NCI-H2081 (cell line): ENCODE measurements at places on chromosomes 7 and 10.
A peak's percentile ranks its signal among the peaks of the same experiment; 100 is the strongest.

- no peak for DNase-seq
Observed at GRCh38 chr10:20948686-20949327, 51.7 kb upstream of the NEBL start.

DNA sequence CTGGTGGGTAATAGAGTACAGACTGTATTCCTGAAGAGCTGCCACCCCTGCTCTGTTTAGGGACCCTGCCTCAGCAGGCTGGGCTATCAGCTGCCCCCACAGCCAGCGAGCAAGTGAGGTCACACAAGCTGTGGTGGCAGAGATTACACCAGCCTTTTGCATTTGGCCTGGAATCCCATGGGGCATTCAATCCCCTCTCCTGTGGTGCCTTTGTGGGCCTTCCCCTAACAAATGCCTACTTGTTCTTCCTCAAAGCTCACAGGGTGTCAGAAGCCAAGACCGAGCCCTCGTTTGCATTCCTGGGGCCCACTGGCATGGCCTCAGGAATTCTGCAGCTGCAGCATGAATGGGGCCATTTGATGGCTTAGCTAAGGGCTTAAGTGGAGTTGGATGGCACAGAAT lies 212.7 kb upstream of the PHYHIPL start:
- no peak for DNase-seq

DNA sequence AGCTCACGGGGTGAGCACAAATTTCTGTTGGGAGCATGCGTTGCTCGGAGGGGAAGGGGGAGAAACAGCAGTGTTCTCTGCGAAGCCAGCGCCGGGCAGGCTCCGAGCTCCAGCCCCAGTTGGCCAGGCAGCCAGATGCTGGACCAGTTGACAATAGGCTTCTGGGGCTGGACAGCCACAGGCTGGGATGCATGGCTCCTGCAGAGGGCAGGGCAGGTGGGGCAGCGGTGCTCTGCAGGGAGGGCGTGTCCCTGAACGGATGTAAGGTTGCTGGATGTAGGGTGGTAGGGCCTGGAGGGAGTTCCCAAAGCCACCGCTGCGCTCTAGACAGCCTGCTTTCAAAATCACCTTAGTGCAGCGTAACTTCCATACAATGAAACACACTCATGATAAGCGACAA lies 574.9 kb downstream of the GLRX3 start:
- DNase-seq, result no peak

DNA sequence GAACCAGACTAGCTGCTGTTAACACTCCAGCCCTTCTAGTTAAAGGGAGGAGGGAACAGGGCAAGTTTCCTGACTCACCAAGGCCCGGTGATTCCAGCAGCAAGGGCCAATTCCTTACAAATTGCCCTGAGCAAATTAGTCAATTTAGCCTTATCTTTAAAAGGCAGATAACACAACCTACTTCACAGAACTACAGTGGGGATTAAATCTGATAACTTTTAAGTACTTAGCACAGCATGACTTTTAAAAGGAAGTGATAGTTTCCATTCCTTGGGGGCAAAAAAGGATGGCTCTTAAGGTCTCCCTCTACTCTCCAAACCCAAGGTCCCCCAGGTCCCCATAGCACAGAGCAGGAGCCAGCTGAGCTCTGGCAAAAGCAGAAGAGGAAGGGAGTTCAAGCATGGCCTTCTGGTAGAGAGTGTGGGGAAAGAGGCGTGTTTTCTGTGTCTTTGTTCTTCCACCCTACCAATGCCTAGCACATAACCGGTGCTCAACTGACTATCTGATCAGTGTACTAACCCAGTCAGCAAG lies 4.0 kb downstream of the CDCA7L start:
- no peak for DNase-seq

- DNase-seq, result no peak
Observed at GRCh38 chr7:150569245-150569955, 2.2 kb downstream of the GIMAP4 start.

DNA sequence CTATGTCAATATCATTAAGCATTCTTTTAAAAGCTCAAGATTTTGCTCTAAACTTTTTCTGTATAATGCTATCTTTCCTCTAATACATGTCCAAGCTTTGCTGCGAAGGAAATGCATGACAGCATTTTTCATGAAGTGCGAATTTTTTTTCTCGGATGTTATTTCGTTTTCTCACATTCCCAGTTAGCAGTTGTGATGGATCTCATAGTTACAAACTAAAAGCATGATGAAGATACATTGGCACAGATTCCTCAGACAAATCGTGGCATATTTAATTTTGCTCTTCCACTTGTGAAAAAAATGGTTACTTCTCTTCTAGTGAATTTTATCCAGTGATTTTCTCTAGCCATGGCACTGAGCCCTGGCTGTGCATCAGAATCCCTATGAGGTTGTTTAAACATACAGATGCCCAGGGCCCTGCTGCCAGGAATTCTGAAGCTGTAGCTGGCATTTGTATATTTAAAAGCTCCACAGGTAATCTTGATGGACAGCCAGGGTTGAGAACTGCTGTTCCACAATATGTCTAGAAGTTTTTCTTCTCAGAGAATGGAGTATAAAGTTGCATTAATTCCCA lies 299.8 kb upstream of the NEBL start:
- DNase-seq, result no peak

- no peak for DNase-seq
Observed at GRCh38 chr10:122557516-122557915, 3.0 kb upstream of the DMBT1 start.

DNA sequence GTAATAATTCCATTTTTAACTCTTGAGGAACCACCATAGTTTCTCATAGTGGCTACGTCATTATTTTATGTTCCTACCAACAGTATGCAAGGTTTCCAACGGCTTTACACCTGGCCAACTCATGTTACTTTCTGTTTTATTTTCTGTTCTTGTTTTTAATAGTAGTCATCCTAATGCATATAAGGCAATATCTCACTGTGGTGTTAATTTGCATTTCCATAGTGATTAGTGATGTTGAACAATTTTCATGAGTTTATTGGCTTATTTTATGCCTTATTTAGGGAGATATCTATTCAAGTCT lies 465.5 kb upstream of the KLF6 start:
- DNase-seq, result no peak

DNA sequence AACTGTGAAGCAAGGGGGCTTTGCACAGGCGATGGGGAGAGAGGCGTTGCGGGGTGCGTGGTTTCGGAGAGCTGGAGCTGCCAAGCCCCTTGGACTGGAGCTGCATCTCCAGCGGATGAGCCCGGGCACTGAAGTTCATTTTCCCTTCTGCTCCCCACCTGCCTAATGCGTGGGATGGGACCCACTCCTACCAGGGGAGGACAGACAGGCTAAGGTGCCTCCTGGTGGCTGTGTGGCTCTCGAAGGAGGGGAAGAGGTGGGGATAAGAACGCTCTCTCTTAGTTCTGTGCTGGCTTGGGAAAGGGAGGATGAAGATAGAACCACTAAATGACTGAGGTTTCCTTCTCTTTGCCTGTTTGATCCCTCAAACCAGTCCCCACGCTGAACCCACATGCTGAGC lies 177.6 kb upstream of the PITRM1 start:
- DNase-seq, result no peak

DNA sequence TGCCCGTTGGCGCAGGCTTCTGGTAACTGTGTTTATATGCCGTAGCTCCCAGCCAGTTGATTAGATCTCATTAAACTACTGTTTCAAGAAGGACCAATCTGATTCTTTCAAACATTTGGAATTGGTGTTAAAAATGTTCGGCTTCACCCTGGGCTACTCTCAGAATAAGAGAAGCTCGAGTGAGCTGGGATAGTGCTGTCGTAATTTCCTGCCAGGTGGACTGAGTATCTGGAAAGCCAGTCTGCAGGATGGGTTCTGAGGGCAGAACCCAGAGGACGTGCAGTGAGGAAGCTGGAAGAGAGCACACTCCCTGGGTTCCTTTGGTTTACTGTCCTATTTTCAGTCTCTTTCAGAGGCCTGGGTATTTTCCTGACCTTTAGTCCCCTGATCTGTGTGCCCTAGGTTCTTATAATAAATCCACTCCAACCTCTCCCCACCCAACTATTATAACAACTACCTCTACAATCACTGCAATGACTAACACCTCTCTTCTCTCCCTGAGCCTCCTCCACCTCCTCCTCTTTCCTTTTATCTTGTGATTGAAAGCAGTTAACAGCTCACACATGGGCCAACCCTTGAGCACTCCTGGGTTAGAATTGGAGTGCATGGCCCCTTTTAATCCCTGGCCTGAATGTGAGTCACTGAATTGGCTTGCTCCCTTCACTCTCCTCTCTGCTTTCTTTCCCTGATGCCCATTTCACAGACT lies 63.0 kb downstream of the AOAH start:
- DNase-seq, result no peak

DNA sequence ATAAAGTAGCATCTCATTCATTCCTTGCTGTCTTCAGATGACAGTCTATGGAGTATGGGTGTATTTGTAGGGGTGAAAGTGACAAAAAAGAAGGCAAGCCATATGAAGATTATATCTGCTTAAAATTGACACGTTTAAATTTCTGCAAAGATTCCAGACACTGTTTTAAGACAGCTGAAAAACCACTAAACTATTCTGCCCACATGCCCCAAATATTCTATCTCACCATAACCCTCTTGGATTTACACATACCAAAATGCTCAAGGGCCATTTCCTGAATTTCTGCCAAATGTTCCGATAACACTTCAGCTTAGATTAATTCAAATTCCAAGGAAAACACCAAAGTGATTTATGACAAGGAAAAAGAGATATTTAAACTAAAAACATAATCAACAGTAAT lies 99.9 kb upstream of the IL6 start:
- DNase-seq, result no peak

GRCh38 chr7:25557379-25557917 lies 329.2 kb upstream of the NPVF start:
- DNase-seq, result no peak

DNA sequence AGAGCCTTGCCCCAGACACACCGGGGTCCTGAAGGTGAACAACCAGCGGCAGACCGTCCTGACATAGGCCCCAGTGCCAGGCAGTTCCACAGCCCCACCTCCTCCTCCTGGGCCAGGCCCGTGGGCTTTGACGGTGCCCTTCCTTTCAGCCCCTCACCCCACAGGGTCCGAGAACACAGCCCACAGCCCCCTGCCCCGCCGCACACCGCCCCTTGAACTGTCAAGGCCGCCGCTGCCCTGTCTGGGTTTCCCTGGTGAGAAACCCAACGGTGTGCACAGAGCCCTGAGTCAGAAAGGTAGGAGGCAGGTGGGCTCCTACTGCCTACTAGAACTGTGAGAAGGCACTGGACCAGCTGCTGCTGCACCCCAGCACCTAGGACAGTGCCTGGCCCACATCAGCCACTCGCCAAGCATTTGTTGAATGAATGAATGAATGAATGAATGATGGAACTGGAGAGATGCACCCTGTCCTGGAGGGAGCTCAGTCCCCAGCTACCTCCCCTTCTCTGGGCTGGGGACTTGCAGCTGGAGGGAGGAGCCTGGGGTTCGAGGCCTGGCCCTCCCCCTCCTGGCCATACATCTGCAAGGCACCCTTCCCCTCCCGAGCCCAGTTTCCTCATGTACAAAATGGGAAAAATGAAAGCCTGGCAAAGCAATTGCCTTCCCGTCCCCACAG lies 117.9 kb downstream of the SLIT1 start:
- DNase-seq, result no peak

DNA sequence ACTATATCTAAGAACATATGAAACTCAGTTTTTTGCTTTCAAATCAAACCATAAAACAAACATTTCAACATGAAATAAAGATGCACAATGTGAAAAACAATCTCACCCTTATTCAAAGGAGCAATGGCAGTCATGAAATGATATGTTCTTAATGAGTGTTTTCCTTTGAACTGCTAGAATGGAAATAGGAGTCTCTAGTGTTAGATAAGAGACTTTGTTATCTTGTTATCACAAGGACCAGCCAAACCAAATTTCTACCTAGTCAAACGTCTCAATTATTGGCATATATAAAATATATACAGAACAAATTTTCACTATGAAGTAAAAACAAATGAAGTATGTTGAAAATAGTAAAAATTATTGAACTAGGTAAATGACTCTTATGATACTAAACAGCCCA lies 1.2 kb downstream of the VPS41 start:
- no peak for DNase-seq

GRCh38 chr10:33036670-33037069 lies 78.6 kb upstream of the ITGB1 start:
- no peak for DNase-seq

DNA sequence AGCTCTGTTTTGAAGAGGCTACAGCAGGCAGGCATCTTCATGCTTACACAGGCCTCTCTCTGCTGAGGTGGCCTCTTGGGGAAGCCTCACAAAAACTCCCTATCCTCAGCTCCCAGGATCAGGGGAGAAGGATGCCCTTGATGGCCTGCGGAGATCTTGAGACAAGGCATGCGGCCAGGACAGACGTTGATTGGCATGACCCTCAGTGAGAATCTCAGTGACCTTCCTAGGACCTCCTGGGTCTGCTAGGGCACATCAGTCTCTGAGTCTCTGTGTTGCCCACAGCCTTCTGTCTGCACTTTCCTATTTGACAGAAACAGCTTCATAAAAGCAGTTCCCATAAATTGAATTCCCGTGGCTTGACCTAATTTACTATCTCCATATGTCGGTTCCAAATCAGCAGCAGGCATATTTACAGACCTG lies 1005.8 kb upstream of the C7orf33 start:
- no peak for DNase-seq

GRCh38 chr7:114021135-114021534 lies 102.3 kb upstream of the PPP1R3A start:
- DNase-seq, result peak; percentile 50

DNA sequence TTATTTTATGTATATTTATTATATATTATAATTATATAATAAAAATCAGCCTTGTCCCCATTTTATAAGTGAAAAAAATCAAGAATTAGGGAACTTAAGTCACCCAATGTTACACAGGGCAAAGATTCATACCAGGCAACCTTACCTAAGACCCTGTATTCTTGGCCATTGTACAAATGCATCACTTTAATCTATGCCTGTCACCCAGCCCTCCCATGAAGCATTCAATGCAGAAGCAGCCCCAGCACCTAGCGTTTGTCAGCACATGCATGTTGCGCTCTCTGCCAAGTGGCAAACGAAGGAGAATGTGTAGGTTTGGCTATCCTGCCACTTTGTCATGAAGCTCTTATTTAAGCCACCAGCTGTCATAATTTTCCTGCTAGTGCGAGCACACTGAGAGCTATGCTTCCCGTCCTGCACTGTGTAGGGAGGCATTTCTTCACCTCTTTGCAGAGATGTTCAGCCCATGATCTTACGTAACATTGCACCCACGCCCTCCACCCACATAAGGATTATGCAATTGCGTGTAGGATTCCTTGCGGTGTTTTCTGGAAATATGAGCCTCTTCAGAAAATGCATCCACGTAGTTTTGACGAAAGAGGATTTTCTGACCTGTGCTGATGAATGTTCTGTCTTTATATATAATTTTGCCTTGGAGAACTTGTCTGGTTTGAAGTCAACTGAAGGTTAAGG lies 7.7 kb upstream of the COBL start:
- DNase-seq, result no peak

DNA sequence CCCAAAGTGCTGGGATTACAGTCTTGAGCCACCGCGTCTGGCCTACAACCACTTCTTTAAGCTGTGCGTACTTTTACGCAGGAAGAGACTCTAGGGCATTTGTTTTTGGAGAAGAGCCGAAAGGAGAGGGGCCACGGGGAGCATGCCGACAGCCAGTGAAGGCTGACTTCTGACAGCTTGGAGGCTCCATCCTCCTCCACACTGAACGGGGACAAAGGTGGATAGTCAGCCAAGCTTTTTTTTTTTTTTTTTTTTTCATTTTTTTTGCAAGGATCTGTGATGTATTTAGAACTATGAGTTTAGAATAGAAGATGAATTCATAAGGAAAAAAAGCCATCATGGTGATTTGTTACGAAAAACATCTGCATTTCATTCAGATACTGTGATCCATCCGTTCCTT lies 221.7 kb downstream of the ARHGAP21 start:
- DNase-seq, result no peak

GRCh38 chr10:100498059-100498458 lies 21.6 kb downstream of the SEC31B start:
- no peak for DNase-seq
